ENCODE measurements at places on chromosomes 3 and 15.

DNA sequence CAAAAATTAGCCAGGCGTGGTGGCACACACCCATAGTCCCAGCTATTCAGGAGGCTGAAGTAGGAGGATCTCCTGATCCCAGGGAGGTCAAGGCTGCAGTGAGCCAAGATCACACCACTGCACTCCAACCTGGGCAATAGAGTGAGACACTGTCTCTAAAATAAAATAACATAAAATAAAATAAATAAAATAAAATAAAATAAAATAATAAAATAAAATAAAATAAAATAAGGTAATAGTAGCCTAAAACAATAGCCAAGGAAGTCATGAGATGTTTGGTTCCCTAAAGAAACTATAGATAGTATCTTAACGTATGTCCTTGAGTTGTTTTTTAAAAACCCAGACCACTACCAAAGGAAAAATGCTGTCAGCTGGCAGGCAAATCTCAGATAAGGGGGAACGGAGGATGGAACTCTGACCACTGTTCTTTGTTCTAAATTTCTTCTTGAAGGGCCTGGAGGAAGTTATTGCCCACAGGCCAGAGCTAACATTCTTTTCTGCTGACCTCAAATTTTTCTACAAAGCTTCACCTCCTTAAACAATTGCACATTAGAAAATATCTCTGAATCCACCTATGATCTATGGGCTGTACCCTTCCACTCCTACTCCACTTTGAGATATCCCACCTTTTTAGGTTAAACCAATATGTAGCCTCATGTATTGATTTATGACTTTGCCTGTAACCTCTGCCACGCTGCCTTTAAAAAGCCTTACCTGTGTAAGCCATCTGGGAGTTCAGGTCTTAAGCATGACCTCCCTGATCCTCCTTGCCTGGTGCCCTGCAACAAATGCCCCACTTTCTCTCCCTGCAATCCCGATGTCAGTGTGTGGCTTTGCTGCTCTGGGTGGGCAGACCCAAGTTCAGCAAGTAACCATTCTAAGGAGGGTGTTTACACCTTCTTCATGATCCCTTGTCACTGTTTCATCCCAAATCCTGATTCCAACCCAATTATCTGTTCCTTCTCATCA, 126.2 kb upstream of the BHLHE40 start:
- DNase-seq: no peak

GRCh38 chr3:108338901-108339545, 42.7 kb downstream of the HHLA2 start:
- no peak for DNase-seq

DNA sequence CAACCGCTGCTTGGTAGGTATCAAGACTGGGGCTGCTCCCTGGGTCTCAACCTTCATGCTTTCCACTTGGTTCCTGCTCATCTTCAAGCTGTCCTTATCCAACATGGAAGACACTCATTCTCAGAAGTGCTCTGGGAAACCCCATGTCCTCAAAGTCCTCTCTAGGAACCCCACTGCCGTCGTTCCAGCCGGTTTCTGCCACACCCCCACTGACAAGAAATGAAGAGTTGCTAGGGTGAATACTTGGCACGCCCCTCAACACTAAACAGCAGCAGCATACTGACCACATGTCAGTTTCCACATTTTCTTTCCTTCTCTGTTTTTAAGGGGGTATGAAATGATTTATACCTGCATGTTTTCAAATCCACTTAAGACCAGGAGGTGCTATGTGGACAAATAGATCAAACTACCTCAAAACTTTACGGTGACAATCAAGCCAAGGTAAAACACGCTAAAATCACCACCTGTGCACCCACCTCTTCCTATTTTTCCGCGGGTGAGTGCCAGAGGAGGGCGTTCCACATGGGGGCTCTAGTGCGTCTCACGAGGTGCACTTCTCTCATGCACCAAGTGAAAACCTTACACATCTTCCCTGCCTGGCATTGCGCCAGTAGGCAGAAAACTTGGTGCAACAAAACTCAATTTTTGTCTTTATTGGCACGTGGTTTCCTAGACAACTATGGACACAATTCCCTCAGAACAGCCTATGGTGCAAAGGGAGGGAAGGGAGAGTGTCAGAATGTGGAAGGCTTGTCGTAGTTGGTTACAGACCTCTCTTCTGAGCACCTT, 125.1 kb downstream of the TJP1 start:
- no peak for DNase-seq

DNA sequence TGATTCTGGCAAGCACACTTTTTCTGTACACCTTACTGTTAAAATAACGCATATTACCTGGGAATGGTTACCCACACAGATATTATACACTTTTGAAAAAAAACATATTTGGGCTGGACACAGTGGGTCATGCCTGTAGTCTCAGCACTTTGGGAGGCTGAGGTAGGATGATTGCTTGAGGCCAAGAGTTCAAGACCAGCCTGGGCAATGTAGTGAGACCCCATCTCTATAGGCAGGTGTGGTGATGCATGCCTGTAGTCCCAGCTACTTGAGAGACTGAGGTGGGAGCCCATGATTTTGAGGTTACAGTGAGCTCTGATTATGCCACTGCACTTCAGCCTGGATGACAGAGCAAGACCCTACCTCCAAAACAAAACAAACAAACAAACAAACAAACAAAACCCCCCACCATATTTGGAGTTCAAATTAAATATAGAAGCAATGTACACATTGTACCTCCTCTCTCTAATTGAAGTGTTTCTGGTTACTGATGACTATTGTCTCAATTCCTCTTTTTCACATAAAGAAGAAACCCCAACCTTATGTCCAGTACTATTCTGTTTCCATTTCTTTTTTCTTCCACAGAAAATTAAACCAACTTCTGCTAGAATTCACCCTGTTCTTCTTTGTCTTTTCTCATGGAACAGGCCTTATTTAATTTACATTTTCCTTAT, 152.6 kb upstream of the UMPS start:
- no peak for DNase-seq

Measured in stimulated activated CD4-positive, alpha-beta T cell treated with anti-CD3 and anti-CD28 coated beads, Interleukin-15, amount 100 ng/mL, for 1 hour (primary cell).